ENCODE measurements at places on chromosomes 5 and 9.
A peak's percentile ranks its signal among the peaks of the same experiment; 100 is the strongest.

- DNase-seq: no peak
These were observed 483.7 kb upstream of the RIOK2 start for GRCh38 chr5:97666783-97667182.

GRCh38 chr5:23506329-23507236 lies 826 bp upstream of the PRDM9 start:
- no peak for DNase-seq

- no peak for DNase-seq
These were observed 84.3 kb downstream of the NNT start for GRCh38 chr5:43687275-43687674.

DNA sequence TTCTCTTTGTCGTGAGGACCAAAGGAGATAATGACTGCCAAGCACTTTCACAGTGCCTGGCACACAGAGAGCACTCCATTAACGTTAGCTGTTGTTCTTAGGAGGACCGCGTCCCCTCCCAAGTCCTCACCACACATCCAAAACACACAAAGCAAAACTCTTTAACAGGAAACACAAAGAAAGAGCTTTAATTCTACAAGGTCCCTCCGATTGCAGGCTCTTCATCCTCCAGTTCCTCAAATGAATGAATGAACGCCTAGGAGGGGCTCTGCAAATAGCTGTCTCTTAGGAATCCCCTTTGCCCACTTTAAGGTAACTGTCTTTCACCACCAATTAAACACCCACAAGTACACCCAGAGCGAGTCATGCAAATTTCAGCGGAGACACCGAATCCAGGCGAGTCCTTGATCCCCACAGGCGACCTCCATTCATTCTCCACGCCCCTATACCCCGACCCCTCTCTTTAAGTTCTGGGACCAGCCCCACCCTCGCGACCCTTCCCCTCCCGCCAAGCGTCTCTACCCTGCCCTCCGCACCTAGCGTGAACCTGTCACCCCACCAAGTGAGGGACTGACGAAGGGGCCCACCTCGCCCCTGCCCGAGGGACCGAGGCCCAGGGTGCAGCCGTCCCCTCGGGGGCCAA lies 644 bp downstream of the TSC1 start:
- no peak for DNase-seq

DNA sequence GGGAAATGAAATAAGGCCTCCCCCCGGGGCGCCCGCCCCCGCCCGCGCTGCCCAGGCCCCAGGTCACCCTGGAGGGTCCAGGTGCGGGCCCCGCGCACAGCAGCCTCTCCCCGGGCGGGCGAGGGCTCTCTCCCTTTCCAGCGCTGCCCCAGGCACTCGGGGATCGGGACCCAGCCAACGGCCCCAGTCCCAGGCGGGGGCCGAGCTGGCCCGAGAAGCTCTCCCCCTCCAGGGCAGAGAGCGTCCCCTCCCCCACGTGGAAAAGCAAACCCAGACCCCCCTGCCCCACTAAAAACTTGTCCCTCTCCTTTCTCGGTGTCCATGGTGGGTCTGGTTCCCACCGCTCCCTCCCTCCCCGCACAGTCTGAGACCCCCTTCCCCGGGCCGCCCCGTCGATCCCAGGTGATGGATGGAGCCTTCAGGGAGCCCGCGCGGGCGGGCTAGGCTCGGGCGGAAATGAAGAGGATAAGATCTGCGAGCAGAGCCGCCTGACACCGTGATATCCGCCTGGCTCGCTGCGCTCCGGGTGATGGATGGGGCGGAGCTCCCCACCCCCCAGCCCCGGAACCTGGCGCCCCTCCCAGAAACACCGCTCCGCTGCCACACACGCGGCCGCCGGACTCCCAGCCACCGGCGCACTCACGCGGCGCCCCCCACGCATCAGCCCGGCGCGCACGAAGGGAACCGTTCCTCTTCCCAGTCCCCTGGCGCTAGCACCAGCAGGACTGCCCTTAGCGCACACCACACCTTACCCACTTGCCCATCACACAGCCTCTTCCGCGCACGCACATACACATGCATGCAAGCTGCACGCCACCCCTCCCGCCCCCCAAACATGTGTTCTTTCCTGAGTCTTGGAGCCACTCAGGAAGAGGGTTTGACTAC lies 81.7 kb upstream of the ZBTB43 start:
- peak; percentile 64 for DNase-seq

DNA sequence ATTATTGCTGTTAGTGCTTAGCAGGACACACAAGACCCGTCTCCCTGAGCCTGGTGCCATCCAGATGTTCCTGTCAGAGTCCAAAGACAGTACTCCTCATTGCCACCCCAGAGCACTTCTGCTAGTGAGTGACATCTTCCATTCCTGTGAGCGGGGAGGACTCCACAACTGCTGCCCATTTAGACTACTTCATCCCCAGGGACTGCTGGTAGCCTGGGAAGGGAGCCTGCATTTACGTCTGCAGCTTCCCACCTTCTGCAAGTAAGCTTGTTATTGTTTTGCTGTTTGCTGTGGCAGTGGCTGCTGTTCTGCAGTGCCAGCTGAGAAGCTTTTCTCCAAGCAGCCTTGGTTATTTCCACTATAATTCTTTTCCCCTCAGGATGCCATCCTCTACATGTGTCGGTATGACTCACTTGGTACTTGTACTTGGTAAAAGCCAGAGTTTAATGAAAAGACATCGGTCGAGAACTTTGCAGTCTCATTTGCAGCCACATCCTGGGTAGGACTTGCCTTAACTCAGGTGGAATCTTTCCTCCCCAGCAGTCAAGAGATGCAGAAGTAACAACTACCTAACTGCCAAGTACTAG lies 10.6 kb upstream of the MAP1B start:
- DNase-seq: no peak

- DNase-seq: no peak
These were observed 70.4 kb upstream of the DAP start for GRCh38 chr5:10831419-10831818.

DNA sequence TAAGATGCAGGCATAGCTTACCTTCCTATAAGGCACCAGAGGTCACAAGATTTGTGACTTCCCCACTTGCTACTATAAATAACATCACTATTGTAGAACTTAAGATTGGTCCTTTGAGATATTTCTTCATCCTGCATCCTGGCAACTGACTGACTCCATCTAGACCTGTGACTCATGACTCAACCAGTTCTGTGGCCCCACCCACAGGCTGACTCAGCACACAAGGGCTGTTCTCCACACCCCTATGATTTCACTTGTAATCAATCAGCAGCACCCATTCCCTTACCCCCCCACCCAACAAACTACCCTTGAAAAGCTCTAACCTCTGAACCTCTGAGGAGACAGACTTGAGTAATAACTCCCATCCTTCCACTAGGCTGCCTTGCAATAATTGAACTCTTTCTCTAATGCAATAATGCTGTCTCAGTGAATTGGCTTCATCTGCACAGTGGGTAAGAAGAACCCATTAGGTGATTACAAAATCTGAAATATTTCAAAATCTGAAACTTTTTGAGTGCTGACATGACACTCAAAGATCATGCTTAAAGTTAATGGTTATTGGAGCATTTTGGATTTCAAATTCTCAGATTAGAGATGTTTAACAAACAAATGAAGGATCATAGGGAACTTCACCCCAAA lies 296.7 kb downstream of the ARL15 start:
- DNase-seq: no peak

DNA sequence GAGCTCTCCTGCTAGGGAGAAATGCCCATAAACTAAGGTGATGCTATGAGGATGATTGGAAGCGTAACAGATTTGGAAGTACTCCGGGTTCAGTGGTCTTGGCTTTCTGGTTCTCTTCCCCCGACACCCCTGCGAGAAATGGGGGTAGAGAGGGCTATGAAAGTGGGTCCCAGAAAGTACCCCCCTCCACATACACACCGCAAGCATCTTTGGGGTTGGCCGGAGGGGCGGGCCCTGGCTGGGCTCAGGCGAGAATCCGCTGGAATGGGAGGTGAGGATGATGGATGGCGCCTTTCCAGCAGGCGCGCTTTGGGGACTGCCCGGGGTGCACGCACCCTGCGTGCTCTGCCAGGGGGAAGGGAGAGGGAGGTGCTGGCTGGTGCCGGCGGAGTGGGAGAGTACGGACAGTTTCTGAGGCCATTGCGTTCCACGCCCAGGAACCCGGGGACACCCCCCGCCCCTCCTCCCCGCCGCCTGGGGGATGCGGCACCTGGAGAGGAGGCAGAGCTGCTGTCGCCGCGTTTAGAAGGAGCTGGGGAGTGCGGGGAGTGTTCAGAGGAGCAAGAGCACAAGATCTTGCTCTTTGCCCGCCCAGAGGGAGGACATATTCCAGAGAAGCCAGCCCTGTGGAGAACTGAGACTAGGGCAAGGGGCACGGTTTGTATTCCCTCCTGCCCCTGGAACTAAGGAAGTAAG lies 1.9 kb downstream of the PCSK5 start:
- DNase-seq: no peak

DNA sequence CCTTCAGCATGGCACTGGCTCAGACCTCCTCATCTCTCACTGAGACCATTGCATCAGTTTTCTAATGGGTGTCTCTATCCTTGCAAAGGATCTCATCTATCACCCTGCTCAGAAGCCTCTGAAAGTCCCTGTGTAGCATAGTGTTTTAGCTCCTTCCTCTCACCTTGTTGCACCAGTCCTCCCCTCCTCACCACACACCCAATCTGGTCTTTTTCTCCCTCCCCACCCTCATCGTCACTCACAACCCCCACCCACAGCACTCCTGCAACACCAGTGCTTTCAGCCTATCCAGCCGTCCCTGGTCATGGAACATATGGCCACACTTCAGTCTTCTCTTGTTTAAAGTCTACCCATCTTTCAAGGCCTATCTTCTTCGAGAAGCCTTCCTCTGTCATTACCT lies 74.5 kb downstream of the ANGPTL2 start:
- no peak for DNase-seq

- DNase-seq: no peak
These were observed 10.0 kb downstream of the S1PR3 start for GRCh38 chr9:89000973-89001916.

- DNase-seq: no peak
These were observed 233.8 kb downstream of the MTRR start for GRCh38 chr5:8102714-8103113.

DNA sequence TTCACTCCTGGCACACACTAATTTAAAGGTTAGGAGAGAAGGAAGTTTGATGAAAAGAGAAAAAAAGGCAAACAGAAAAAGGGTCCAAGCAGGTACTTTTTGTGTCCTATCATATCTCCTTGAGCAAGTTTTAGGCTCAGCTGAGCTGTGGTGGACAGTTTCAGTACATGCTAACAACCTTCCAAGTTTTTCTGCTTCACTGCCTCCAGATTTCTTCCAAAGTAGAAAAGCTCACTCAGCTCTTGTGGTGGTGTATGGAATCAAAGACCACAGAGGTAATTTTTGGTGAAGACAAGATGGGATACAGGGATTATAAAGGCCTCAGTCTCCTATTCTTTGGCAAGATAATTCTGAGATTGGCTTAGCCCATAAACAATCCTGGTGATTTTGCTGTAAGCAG lies 921.8 kb downstream of the NR2F1-AS1 start:
- DNase-seq: no peak

- no peak for DNase-seq
These were observed 91.1 kb upstream of the DMRT1 start for GRCh38 chr9:750249-750967.

DNA sequence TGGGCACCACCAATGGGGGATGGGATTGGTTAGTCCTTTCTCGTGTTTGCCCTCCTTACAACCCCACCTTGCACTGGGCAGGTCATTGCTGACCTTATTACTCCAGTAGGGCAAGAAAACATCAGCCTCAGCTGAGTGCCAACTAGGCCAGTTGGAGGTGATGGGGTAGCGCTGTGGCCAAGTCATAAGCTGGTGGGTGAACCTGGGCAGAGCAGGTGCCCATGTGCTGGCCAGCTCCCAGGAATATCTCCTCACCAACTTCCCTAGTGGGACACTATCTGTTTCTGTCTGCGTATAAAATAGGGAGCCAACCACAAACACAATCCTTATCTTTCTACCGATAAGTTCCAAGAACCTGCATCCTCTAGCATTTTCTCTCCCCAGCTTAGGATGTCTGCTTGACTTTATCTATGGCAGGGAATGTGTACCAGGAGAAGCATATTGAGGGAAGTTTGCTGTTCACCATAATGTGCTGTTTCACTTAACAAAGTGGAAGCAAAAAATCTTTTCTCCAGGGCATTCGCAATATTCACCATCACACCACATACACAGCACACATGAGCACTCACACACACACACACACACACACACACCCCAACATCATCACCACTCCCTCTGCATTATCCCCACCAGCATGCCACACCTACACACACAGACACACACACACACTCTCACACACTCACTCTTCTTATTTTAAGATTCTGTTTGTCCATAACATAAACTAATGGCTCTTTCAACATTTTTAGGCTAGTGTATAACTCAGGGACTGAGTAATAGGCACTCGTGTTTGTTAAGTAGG lies 390.0 kb downstream of the ENC1 start:
- no peak for DNase-seq

All from T-helper 22 cell (primary cell).